ENCODE measurements at places on chromosomes 2 and 18. TPM values are rescaled to one million over a fixed set of nuclear protein-coding genes. Genes with fewer than 3 reads are reported as not detected.

GRCh38 chr2:21039080-21039556 is 4.8 kb downstream of the APOB start:
- peaks cover 4% of the 10 kb centered on the region for H3K4me1 ChIP-seq
- H3K27ac ChIP-seq = no peak overlapping the region
- no peak overlapping the region for H3K4me3 ChIP-seq
- DNase-seq = no peak
- H3K27me3 ChIP-seq = peaks cover 24% of the 10 kb centered on the region

- no peak overlapping the region for H3K27ac ChIP-seq
- H3K4me3 ChIP-seq = no peak overlapping the region
- H3K27me3 ChIP-seq = peaks cover 29% of the 10 kb centered on the region
- H3K36me3 ChIP-seq = no peaks in the 10 kb centered on the region
These were observed 4.5 kb downstream of the RBMS1 start for GRCh38 chr2:160489111-160489510.

GRCh38 chr18:54712306-54712705 is 116.0 kb upstream of the RAB27B start:
- H3K36me3 ChIP-seq = no peaks in the 10 kb centered on the region
- H3K27me3 ChIP-seq = peaks cover 7% of the 10 kb centered on the region
- H3K4me1 ChIP-seq = no peaks in the 10 kb centered on the region
- no peak overlapping the region for H3K4me3 ChIP-seq

DNA sequence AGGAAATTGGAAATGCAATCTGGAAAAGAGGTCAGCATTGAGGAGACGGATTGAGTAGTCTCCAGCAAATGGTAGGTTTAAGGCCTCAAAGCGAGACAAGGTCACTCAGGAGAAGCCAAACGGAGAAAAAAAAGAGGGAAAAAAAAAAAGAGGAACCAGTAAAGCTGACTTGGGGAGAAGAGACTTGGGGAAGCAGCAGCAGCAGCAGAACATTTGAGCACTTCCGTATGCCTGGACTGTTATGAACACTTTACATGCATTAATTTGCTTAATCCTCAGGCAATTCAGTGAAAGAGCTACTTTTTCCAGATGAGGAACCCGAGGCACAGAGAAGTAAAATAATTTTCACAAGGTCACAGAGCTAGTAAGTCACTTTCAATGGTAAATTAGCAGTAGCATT is 81.3 kb downstream of the OSBPL6 start:
- H3K27me3 ChIP-seq = peaks cover 6% of the 10 kb centered on the region
- no peaks in the 10 kb centered on the region for H3K4me1 ChIP-seq
- no peak for DNase-seq
- no peak overlapping the region for H3K4me3 ChIP-seq

- H3K27me3 ChIP-seq = peaks cover 34% of the 10 kb centered on the region
- no peaks in the 10 kb centered on the region for H3K36me3 ChIP-seq
- peak overlapping the region; percentile 3 for H3K4me3 ChIP-seq
- no peak overlapping the region for H3K27ac ChIP-seq
These were observed 421 bp upstream of the FAM171B start for GRCh38 chr2:186693446-186693832.

The TGFA gene
- not detected for polyA plus RNA-seq

DNA sequence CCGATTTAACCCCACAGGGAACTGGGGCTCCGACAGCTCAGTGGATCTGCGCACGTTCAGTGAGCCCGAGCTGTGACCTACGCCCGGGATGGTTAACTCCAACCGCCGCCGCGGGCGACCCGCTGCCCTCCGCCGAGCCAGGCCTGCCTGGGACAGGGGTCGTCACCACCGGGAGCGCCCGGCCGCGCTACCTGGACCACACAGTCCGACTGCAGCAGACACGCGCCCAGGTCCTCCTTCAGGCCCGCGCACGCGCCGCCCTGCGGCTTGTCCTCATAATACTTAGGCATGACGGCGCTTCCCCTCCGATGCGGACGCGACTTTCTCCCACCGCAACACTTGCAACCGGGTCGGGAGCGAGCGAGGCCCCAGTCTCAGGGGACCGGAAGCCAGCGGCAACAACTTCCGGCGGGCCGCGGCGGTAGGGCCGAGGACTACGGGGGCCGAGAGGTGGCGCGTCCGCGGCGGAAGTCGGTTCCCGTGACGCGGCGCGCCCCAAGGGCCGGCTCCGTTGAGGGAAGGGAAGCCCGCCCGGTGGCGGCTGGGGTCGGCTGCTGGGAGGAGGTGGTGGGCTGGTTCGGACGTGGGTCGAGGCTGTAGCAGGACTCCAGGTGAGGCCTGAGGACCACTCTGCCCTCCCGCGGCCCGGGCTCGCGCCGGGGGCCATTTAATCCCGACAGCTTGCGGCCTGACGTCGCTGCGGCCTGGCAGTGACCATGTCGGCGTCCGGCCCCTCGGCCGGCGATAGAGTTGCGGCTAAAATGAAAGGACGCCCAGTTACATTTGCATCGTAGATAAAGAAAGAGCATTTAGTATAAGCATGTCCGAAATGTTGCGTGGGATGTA is at the start of the genes COA5 and UNC50:
Gene COA5, minus strand, starts transcription at position 397 of the 846 bp plus-strand sequence. Its CDS starts 107 bp downstream, at position 290.
Gene UNC50, plus strand, starts transcription at position 474 of the 846 bp plus-strand sequence. CDS start 1,171 bp downstream, outside the sequence.
- no peaks in the 10 kb centered on the region for H3K27me3 ChIP-seq
- H3K27ac ChIP-seq = peak within 1 kb of the TSS; percentile 96
- H3K4me3 ChIP-seq = peak within 1 kb of the TSS; percentile 93
- peaks cover 4% of the 10 kb centered on the region for H3K36me3 ChIP-seq
- H3K4me1 ChIP-seq = peaks cover 60% of the 10 kb centered on the region
- DNase-seq = peak; percentile 92

GRCh38 chr2:216572582-216573578 is 60.3 kb upstream of the IGFBP2 start:
- no peaks in the 10 kb centered on the region for H3K4me1 ChIP-seq
- H3K36me3 ChIP-seq = no peaks in the 10 kb centered on the region
- H3K4me3 ChIP-seq = no peak overlapping the region
- H3K27me3 ChIP-seq = peaks cover 20% of the 10 kb centered on the region

DNA sequence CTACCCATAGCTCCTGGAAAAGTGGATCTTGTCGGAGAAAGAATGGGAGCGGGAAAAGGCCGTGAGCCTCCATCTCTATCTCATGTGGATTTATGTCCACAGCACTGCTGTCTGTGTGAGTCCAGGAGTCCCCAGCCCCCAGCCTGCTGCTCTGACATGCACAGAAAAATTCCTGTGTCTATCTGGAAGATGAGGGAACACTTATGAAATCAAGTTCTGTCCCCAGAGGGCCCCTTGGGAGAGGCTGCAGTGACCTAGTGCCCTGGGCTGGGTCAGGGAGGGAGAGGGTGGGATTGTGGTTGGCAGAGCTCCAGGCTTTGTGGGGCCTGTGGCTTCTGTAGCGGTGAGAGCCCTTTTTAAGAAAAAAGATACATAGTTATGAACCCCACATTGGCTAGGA is 37.6 kb downstream of the HJURP start:
- no peak overlapping the region for H3K27ac ChIP-seq
- no peaks in the 10 kb centered on the region for H3K4me1 ChIP-seq
- no peak overlapping the region for H3K4me3 ChIP-seq
- H3K27me3 ChIP-seq = peaks cover 8% of the 10 kb centered on the region
- H3K36me3 ChIP-seq = no peaks in the 10 kb centered on the region

The NEU2 gene
- polyA plus RNA-seq = not detected

GRCh38 chr2:67848551-67849285 is 214.1 kb downstream of the C1D start:
- peaks cover 35% of the 10 kb centered on the region for H3K27me3 ChIP-seq
- DNase-seq = no peak
- H3K4me1 ChIP-seq = no peaks in the 10 kb centered on the region
- H3K4me3 ChIP-seq = no peak overlapping the region

The TSN gene
- polyA plus RNA-seq = 88.1 TPM

The TUBA3E gene
- polyA plus RNA-seq = not detected

The LOXL3 gene
- polyA plus RNA-seq = 0.25 TPM

GRCh38 chr18:35465329-35465728 is 32.4 kb downstream of the INO80C start:
- H3K4me3 ChIP-seq = no peak overlapping the region
- H3K36me3 ChIP-seq = peaks cover 9% of the 10 kb centered on the region
- no peaks in the 10 kb centered on the region for H3K27me3 ChIP-seq
- no peak for DNase-seq
- peaks cover 23% of the 10 kb centered on the region for H3K4me1 ChIP-seq

The BOD1L2 gene
- polyA plus RNA-seq = not detected

DNA sequence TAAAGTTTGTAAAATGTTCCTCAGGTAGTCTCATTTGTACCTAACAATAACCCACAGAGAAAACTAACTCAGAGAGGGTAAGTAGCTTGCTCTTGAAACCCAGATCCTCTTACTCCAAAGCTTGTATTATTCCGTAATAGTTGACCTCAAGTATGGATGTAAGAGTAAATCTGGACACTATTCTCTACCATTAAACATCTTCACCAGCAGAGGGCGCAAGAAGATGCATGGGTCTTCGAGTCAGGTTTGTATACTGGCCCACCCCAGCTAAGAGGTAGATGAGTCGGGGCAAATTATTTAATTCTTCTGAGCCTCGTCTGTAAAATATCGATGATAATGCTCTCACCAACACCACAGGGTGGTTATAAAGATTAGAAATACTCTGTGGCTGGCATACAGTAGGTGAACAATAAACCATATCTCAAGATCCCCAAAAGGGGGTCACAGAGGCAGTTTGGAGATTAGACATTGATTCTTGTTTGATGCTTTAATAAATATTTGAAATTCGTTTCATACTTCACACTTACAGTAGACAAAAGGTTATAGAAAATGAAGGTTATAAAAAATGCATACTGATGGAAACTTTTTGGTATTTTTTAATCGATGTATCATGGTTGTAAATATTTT is 3.5 kb upstream of the CABLES1 start:
- H3K4me1 ChIP-seq = peaks cover 21% of the 10 kb centered on the region
- peak; percentile 67 for DNase-seq
- H3K36me3 ChIP-seq = no peaks in the 10 kb centered on the region

GRCh38 chr2:79235135-79235534 is 75.6 kb upstream of the REG3A start:
- H3K27me3 ChIP-seq = peaks cover 10% of the 10 kb centered on the region
- H3K36me3 ChIP-seq = no peaks in the 10 kb centered on the region
- H3K27ac ChIP-seq = no peak overlapping the region
- no peak overlapping the region for H3K4me3 ChIP-seq
- DNase-seq = no peak
- H3K4me1 ChIP-seq = no peaks in the 10 kb centered on the region

The C2orf66 gene
- polyA plus RNA-seq = not detected

- DNase-seq = no peak
- H3K4me3 ChIP-seq = no peak overlapping the region
- H3K27me3 ChIP-seq = no peaks in the 10 kb centered on the region
- H3K4me1 ChIP-seq = peaks cover 72% of the 10 kb centered on the region
- H3K36me3 ChIP-seq = no peaks in the 10 kb centered on the region
These were observed 26.4 kb downstream of the EML4 start for GRCh38 chr2:42195559-42195958.

DNA sequence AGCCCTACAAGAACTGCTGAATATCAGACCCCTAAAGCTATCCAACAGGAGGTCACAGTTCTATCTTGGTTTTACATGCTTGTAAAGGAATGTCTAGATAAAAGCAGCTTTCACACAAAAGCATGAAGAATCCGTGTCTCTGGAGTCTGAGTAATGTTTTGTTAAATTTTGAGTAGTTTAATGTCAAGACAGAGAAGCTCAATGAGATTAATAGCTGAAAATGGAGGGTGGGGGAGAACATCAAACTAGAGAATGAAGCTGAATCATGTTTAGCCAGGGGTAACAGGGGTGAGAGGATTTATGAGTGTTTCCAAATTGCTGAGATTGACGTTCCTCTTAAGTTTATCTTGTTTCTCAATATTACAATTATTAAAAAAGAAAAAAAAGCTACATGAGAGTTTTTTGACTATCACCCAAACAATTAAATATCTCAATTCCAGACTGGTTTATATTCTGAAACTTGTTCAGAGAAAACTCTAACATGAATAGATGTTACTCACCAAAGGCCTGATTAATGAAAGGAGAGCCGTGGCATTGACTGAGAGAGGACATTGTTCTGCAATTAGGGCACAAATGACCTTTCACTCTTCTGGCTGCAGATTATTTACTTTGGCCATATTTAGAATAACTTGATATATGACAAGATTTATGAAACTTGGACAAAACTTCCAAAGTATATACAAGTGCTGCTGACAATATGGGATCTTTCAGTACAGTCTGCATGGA is 266.4 kb upstream of the ETAA1 start:
- no peak overlapping the region for H3K27ac ChIP-seq
- DNase-seq = no peak
- no peaks in the 10 kb centered on the region for H3K4me1 ChIP-seq
- no peak overlapping the region for H3K4me3 ChIP-seq

DNA sequence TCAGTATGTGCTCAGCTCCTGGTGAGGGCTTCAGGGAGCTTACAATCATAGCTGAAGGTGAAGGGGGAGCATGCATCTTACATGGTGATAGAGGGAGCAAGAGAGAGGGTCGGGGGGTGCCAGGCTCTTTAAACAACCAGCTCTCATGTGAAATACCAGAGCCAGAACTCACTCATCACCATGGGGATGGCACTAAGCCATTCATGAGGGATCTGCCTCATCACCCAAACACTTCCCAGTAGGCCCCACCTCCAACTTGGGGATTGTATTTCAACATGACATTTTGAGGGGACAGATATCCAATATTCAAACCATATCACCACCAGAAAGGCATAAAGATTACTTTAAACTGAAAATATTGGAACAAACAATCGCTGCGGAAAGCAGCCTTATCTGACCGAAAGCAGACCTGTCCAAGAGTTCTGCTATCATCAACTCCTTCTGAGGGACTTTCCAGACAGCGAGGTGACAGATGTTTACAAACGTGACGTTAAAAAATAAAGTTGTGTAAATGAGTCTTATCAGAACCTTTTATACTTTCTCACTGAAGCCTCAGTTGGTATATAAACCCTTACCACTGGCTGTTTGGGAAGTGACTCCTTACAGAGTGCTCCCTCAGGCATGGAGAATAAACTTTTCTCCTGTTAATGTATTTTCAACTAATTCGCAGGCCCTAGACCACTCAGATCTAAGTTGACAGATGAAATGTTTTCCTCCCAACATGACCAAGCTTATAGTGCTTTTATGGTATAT is 35.5 kb upstream of the PTH2R start:
- H3K27ac ChIP-seq = no peak overlapping the region
- H3K4me1 ChIP-seq = peaks cover 7% of the 10 kb centered on the region
- DNase-seq = no peak
- no peak overlapping the region for H3K4me3 ChIP-seq

The NAPG gene
- polyA plus RNA-seq = 11.1 TPM

- H3K4me1 ChIP-seq = no peaks in the 10 kb centered on the region
- no peaks in the 10 kb centered on the region for H3K36me3 ChIP-seq
- no peak for DNase-seq
- H3K27ac ChIP-seq = no peak overlapping the region
- no peaks in the 10 kb centered on the region for H3K27me3 ChIP-seq
These were observed 103.5 kb downstream of the UPP2 start for GRCh38 chr2:158205215-158205614.

DNA sequence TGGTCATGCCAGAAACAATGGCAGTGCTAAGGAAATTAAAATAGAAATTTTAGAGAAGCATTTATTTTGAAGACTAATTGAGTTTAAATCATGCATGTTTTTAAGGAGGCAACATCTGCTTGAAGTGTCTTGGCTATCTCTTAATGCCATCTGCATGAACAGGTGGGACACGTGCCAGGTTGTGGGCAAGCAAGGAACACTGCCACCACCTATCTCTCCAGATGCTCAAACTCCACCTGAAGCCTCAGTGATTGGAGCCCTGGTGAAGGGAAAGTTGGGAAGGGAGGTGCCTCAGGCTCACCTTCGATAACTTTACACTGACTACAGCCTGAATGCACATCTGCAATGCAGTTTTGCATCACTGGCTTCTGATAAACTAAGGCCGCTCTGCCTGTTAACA is 91.5 kb downstream of the TPGS2 start:
- H3K36me3 ChIP-seq = peaks cover 6% of the 10 kb centered on the region
- H3K27me3 ChIP-seq = peaks cover 14% of the 10 kb centered on the region
- H3K4me3 ChIP-seq = no peak overlapping the region
- H3K27ac ChIP-seq = no peak overlapping the region
- DNase-seq = no peak

All from naive B cell (primary cell).